ENCODE measurements at places on chromosomes 7 and 10. TPM values are rescaled to one million over a fixed set of nuclear protein-coding genes. Genes with fewer than 3 reads are reported as not detected.

The NCOA4 gene
- total RNA-seq, result 266 TPM

The CYP26C1 gene
- total RNA-seq, result 0.26 TPM

The ATG9B gene
- total RNA-seq, result not detected

The PTPN20 gene
- 5.6 TPM for total RNA-seq

The TMEM236 gene
- total RNA-seq, result 0.22 TPM

The LFNG gene
- total RNA-seq, result 5.1 TPM

The SPDYE1 gene
- total RNA-seq, result not detected

The HHEX gene
- total RNA-seq, result 0.86 TPM

The TUBAL3 gene
- total RNA-seq, result not detected

The NFE2L3 gene
- total RNA-seq, result 2.6 TPM

Data from articular chondrocyte of knee joint (primary cell).